ENCODE measurements at places on chromosomes 2 and 18.

- DNase-seq = no peak
Observed at GRCh38 chr2:75539955-75540716, 20.6 kb downstream of the EVA1A start.

DNA sequence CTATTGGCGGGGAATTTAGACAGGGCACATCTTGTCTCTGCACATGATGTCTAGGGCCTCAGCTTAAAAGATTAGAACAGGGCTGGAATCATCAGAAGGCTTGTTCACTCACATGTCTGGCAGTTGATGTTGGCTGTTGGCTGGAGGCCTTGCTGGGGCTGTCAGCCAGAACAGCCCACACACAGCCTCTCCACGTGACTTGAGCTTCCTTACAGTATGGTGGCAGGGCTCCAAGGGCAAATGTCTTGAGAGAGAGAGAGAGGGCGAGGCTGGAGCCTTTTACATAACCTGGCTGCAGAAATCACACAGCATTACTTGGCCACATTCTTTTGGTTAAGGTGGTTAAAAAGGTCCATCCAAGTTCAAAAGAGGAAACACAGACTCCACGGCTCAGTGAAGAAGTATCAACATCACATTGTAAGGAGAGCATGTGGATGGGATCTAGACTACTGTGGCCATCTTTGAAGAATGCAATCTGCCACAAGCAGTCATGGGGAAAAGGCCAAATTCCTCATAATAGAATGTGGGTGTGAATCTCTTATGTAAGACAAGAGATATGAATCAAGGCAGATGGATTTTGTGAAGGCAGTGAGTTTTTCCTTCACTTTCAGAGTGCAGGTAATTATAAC lies 30.4 kb downstream of the SRSF7 start:
- no peak for DNase-seq

DNA sequence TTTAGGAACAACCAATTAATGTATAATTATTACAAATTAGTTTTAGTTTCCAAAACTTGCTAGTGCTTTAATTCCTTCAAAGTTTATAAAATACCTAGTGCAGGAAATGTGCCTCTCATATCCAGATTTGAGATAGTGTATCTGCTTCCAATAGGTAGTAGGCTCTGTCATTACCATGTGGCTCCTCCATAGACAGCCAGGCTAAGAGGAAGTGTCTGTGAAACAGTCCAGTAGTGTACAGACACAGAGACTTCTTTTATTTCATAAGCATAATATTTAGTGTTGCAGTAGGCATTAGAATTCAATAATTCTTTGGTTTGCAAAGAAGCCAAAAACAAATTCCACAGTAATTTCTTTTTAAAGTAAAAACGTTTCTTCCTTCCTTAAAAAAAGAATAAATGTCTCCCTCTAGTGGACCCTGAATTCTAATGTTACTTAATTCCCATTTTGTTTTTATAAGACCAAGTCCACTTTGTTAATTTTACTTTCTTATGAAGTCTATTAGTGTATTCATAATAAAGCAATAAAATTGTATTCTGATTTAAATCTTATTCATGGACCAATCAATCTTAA lies 101.2 kb downstream of the NEB start:
- no peak for DNase-seq

DNA sequence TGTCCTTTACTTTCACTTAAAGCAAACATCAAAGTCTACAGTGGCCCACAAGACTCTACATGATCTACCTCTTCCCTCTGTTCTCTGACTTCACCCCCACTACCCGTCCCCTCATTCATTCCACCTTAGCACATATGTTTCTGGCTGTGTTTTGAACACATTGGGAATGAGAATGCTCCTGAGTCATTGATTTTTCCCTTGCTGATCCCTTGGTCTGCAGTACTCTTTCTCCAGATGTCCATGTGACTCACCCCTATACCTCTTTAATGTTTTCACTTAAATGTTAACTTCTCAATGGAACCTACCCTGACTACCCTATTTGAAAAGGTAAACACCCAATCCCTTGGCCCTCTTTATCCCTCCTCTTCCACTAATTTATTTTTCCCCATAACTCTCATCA lies 30.7 kb upstream of the FRZB start:
- no peak for DNase-seq

- DNase-seq = no peak
Observed at GRCh38 chr2:105883911-105884694, 139.4 kb downstream of the NCK2 start.

DNA sequence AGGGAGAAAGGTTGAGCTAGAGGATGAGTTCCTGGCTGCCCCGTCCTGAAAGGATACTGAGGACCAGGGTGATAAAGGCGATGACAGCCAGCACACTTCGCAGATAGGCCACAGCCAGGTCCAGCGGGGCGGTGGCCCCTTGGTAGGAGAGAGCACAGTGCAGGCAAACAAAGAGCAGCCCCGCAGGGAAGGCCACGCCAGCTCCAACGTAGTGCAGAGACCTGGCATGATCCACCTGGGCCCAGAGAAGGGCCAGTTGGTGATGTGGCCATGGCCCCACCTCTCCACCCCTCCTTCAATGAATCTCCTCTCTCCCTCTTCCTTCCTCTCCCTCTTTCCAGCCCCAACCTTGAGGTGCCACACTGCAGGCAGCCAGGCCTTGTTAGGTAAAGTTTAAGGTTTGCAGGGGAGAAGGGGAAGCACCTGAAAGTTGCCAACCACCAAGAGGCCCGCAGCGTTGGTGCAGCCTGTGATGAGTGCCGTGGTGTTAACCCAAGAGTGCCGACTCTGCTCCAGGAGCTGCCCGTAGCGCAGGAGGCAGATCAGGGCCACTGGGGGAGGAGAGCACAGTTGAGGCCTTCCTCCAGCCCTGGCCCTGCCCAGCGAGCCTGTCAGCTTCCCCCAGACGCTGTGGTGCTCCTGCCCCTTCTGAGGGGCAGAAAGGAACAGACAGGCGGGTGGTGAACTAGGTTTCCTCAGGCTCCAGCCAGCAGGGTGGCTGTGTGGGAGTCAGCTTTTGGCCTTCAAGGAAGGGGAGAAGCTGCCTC lies 2.8 kb downstream of the TMEM150A start:
- no peak for DNase-seq

DNA sequence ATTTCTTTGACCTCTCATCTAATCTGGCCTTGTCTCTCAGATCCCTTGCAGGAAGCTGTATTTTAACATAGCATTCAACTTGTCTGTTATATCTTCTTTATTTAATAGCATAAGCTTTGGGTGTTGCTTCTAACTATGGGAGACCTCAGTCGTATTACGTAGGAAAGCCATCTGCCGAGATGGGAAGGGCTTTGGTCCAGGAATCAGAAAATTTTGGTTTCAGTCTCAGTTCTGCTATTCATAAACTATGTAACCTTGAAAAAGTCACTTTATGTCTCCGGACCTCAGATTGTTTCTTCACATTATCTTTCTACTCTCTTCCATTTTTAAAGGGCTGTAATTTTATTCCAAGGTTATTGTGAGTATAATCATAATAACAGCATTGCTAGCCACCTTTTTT lies 297.7 kb downstream of the SATB2 start:
- DNase-seq = no peak

DNA sequence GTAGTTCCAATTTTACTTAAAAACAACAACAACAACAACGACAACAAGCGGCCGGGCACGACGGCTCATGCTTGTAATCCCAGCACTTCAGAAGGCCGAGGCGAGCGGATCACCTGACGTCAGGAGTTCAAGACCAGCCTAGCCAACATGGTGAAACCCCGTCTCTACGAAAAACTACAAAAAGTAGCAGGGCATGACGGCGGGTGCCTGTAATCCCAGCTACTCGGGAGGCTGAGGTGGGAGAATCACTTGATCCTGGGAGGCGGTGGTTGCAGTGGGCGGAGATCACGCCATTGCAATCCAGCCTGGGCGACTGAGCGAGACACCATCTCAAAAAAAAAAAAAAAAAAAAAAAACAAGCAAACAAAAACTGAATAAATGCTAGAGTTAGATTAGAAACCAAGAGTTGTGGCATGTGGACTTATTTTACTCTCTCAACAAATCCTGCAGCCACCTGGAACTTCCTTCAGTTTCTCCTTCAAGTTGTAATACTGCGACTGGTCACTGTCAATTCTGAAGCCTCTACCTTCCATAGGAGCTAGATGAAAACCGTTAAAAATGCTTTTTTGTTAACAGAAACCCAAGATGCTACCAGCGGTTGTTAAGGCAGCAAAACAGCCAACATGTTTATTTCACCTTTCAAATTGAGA lies 1.3 kb downstream of the ATP5F1A start:
- DNase-seq = no peak

DNA sequence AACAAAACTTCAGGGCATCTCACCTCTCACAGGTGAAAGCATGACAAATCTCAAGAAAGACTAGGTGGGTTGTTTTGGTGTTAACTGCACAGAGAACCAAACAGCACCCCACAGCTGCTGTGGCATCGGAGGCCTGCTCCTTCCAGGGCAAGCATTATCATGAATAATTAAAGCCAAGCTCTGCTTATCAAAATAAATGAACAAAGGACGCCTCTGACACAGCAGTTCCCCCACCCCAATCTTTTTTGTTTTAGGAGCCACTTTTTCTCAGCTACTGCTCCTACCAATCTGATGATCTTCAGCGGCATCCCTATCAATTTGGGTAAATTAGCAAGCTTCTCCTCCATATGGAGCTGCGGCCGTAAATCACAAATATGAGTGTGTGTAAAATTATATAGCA lies 58.6 kb downstream of the KLF7 start:
- DNase-seq = no peak

GRCh38 chr2:49080681-49081080 lies 73.6 kb downstream of the FSHR start:
- no peak for DNase-seq

GRCh38 chr2:140589696-140590095 lies 1541.1 kb downstream of the LRP1B start:
- no peak for DNase-seq

DNA sequence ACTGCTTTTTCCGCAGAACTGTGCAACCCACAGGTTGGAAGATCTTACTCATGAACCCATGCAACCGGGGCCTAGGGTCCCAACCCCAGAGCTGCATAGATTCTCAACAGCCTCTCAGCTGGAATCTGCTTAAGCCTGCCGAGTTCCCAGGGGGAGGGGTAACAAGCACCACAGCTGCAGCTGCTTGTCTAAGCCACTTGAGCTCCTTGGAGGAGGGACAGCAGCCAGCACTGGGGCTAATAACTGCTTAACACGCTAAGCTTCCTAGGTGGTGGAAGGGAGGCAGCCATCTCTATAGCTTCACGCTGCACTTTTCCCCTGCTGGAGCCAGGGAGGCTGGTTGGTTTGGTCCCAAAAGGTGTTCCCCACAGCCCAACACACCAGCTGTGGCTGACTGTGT lies 311.6 kb downstream of the DSC3 start:
- no peak for DNase-seq

DNA sequence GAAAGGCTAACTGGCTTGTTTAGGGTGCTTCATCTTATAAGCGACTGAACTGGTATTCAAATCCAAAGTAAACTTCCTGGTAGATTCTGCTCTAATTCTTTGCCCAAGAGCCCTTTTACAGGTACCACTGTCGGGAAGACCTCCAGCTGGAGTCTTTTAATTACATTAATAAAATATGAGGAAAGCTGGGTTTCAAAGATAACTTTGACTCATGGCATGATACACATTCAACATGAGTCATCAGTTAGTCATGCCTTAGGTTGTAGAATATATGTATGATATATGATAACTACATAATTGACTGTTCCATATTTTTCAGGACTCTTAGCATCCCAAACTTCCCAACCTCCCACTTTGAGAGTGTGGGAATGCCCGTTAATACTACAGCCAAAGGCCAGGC lies 32.3 kb downstream of the ZCCHC2 start:
- no peak for DNase-seq

DNA sequence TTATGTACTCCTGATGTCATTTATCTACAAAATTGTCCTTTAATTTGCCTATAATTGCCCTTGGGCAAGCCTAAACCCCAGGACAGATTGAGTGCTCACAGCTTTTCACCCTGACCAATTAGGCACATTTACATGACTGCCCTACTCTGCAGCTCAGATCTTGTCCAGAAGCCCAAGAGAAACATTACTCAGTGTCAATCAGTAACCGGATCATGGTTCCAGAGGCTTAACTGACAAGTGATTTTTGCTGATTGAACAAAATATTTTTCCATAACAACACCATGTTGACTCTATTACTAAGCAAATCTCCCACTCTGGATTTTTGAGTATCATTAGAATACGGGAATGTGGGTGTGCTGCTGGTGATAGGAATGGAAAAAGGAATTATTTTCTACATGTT lies 465.4 kb upstream of the TNP1 start:
- no peak for DNase-seq

GRCh38 chr2:73730810-73731209 lies 6.3 kb downstream of the TPRKB start:
- no peak for DNase-seq

DNA sequence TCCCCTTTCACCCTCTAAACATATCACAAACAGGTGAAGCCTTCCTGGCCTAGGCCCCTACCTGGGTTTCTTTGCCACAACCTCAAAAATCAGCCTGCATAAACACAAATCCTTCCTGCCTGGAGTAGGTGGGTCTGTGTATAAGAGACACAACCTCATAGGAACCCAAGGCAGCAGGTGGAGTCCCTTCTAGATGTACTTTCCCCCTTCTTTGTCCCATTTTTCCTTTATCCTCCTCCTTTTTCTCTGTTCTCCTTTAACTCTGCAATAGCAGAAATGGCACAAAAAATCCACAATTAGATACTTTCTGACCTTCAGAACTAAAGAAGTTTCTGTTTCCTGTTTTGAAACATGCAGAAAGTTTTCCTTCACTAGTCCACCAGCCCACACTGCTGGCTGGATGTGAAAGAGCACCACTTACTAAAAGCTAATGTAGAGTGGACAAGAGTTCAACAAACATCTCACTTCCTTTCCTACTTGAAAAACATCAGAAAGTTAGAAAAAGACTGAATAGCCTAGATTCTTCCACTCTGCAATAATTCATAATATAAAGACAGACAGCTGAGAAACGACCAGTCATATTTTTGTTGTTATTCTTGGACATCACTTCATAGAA lies 11.2 kb downstream of the SLC40A1 start:
- DNase-seq = no peak

DNA sequence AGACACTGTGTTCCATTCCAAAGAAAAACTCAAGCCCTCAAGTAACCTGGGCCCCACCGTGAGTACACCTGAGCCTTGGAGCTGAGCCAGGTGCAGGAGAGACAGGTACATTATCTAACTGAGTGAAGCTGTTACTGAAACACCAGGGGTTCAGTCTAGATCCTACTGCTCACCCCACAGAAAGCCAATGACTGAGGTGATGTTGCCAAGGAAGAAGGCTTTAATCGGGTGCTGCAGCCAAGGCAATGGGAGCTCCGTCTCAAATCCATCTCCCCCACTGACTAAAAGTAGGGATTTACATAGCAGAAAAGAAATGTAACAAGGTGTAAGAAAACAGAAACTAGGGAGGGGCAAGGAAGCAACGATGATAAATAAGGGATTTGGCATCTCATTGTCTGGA lies 15.2 kb upstream of the SLC14A1 start:
- DNase-seq = no peak

GRCh38 chr18:5455674-5456073 lies 88.1 kb downstream of the EPB41L3 start:
- no peak for DNase-seq

- no peak for DNase-seq
Observed at GRCh38 chr2:190159453-190159852, 96.9 kb upstream of the MSTN start.

GRCh38 chr2:110980339-110981062 lies 140.2 kb upstream of the BCL2L11 start:
- no peak for DNase-seq

Data from stimulated activated CD8-positive, alpha-beta memory T cell treated with anti-CD3 and anti-CD28 coated beads, Interleukin-7, amount 100 ng/mL, for 1 hour (primary cell).